Glomerular endothelial cell (primary cell): ENCODE measurements at places on chromosomes 11 and 22. TPM values are rescaled to one million over a fixed set of nuclear protein-coding genes. Genes with fewer than 3 reads are reported as not detected.

DNA sequence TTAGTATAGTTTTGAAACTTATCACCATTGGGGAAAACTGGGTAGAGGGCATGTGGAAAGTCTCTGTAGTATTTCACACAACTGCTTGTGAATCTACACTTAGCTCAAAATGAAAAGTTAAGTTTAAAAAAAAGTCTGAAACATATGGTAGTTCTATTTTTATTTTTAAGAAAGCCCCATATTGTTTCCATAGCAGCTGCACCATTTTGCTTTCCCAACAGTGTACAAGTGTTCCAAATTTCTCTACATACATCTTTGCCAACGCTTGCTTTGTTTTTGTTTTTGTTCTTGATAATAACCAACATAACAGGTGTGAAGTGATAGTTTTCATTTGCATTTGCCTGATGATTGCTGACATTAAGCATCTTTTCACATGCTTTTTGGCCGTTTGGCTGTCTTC is 445.2 kb downstream of the FAM181B start:
- no peak for DNase-seq

GRCh38 chr22:45649809-45650208 is 21.8 kb upstream of the ATXN10 start:
- no peak for DNase-seq

DNA sequence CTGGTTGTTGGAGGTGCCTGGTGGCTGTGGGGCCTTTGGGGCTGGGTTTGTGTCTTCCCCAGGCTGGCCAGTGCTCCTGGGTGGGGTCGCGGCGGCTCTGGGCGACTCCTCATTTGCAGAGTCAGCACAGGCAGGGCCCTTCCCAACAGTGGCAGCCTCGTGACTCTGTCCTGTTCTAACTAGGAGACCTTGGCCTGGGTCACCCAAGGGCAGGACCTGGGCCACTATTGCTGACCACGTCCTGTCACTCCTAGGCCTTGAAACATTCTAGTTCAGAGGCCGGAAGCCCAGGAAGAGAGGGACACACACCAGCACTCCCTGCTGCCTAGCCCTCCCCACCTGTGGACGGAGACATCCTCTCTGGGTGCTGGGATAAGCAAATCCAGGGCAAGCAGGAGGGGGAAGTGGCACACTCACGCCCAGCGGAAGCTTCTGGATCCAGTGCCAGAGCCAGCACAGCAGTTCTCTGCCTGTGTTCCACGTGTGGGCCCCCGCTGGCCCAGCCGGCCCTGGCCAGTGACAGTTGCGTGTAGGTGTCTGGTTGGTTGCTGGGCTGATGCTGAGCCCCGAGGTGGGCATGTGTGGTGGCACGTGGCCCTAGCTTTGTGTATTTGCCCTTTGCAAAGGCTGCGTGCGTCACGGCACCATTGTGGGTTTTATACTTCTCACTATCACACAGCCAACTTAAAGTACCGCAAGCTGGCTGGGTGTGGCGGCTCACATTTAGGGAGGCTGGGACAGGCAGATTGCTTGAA is 4.3 kb upstream of the CHID1 start:
- no peak for DNase-seq

GRCh38 chr11:33187998-33188722 is 26.9 kb upstream of the CSTF3 start:
- no peak for DNase-seq

- DNase-seq: no peak
Measured at GRCh38 chr11:9601037-9601875, 27.8 kb downstream of the WEE1 start.

GRCh38 chr11:116468699-116469098 is 304.1 kb downstream of the BUD13 start:
- no peak for DNase-seq

DNA sequence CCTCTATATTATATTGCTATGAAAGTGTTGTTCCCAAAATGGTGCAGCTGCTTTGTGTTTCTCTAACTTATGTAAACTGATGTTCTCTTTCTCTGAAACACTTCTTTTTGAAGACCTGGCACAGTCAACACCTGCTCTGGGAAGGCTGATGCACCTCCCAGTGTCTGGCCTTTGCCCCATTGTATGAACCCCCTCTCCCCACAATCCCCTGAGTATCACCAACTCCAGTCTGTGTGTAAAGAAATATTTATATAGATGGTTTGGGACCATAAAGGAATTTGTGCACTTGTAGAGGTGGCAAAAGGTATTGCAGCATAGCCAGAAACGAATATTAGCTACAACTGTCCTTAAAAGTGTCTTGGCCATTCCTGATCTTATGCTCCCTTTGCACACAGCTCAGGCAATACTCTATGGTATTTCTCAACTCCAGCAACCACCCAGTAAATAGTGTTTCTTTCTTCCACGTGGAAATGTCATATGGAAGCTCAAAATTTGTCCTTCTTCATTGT is 365.2 kb upstream of the DDI1 start:
- DNase-seq: no peak

Gene RPS13
- 955 and 1,483 TPM in 2 replicates for total RNA-seq
